ENCODE measurements at places on chromosomes 13 and 19.

GRCh38 chr13:74651121-74651520 lies 516.9 kb upstream of the KLF12 start:
- no peak for DNase-seq

- DNase-seq, result no peak
Observed at GRCh38 chr13:35964863-35965180, 166.4 kb downstream of the DCLK1 start.

GRCh38 chr19:11138601-11139300 lies 16.8 kb downstream of the SPC24 start:
- DNase-seq, result no peak

DNA sequence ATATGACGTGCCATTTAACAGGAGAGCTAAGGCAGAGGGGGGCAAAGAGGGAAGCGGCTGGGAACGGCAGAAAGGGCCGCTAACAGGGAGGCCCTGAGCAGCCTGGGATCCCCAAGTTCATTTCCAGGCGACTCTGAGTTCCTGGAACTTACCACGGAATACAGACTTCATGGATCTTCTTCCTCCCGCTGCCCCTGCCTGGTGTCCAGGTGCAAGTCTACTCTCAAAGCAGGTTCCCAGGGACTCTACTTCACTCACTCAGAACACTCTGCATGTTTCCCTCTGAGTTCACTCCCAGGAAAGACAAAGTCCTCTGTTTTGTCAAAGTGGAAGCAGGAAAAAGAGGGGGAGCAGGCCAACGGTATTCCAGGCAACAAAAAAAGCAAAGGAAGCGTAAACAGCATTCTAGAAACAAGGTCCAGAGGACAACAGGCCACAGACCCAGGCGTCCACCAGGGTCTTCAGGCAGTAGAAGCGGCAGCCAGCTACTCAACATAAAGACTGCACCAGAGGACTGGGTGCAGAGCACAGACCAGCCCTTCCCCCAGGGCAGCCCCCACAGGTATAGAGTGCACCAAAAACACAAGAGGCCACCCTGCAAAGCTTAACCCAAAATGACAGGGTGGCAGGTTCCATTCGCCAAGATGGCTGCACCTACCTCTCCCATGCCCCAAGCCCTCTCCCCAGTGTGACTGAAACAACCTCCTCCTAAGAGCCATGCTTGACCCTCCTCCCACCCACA lies 3.0 kb downstream of the MIER2 start:
- no peak for DNase-seq

- DNase-seq, result no peak
Observed at GRCh38 chr13:41416276-41416675, 41.1 kb upstream of the RGCC start.

- DNase-seq, result no peak
Observed at GRCh38 chr13:108993346-108993745, 363.9 kb downstream of the MYO16 start.

- DNase-seq, result no peak
Observed at GRCh38 chr13:35014606-35015213, 72.6 kb downstream of the NBEA start.

DNA sequence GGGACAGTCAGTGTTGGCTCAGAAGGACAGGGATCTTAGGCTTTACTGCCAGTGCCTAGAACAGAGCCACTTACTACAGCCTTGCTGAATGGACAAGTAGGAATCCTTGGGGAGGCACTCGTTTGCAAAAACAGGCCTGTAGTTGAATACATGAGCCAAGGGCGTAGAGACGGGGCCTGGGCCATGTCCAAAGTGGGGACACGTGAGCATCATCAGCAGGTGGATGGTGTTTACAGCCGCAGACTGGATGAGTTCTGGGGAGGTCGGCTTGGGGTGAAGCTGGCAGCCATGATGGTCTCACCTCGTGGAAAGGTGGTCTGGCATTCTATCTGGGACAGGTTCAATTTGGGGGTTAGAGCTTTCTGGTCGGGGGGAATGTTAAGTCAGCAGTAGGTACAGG lies 17.5 kb downstream of the RYR1 start:
- no peak for DNase-seq

DNA sequence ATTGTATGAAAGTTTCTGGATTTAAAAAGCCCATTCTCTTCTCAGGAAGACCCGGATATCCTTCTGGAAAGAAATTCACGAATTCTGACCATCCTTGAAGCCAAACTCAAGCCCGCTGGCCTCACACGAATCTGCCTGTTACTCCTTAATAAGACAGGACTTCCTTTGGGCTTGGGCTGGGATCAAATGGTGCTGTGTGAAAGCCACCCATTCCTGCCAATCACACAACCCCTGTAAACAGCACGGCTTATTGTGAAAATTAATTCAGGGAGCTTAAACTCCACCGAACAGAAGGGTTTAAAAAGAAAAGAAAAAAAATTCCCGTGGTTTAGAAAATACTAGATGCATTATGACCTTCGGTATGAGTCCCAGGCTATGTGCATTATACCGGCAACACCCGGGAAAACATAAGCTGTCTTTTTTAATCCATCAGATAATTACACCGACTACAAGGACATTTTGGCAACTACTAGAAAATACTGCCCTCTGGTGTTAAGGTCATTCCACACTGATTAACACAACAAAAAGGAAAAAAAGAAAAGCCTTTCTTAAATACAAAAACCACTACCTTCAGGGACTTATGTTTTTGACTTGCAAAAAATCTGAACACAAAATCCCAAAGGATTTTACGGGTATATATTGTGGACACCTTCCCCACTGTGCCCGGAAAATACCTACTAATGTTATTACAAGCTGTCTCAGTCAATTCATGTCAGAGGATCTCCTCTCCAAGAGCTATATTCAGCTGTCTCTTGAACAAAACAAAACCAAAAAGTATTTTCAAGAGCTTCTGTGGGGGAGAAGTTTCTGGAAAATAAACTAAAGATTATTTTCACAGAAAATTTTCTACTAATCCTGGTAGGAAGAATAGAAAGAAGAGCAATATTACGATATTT lies 76.0 kb upstream of the LSM14A start:
- peak; percentile 45 for DNase-seq

DNA sequence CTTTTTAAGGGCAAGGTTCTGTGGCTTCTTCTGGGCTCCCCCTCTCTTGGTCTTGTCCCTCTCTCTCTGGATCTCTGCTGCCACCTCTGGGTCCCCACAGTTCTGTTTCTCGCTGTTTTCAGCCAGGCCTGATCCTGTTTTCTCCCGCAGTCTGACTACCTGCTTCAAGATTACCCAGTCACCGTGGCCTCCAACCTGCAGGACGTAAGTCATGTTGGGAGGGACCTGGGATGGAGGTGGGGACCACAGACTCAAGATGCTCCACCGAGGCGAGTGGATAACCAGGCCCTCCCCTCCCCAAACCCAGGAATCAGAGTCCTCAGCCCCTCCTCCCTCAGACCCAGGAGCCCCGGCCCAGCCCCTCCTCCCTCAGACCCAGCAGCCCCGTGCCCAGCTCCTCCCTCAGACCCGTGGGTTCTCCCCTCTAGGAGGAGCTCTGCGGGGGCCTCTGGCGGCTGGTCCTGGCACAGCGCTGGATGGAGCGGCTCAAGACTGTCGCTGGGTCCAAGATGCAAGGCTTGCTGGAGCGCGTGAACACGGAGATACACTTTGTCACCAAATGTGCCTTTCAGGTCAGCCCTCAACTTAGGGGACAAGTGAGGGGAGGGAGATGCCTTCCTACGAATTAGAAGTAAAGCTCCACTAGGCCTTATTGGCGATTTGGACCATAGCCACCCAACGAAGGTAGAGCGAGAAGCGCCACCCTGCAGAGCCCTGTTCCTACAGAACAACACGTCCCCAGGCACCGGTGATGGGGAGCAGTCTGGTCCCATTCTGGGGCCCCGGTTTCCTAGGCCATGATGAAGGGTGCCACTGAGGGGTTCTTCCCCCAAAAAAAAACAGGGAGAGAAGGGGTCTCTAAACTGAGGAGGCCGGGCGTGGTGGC lies 2.2 kb downstream of the FLT3LG start:
- no peak for DNase-seq

DNA sequence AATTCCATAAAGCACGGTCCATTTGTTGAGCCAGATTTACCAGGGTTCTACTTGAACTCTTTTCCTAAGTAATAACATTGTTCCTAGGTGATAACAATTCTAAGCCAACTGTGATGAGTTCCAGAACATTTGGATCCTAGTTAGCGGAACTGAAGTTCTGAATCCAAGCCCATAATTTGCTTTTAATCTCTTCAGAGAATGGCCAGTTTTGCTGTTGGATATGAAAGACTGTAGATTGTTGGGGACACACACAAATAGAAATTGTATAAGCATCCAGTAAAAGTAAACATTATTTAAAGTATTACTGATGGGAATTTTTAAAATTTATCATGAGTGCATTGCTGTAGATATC lies 27.3 kb upstream of the STARD13 start:
- DNase-seq, result no peak

- DNase-seq, result no peak
Observed at GRCh38 chr13:67216864-67217263, 13.3 kb downstream of the PCDH9 start.

GRCh38 chr13:110240352-110240751 lies 66.6 kb downstream of the COL4A1 start:
- DNase-seq, result no peak

DNA sequence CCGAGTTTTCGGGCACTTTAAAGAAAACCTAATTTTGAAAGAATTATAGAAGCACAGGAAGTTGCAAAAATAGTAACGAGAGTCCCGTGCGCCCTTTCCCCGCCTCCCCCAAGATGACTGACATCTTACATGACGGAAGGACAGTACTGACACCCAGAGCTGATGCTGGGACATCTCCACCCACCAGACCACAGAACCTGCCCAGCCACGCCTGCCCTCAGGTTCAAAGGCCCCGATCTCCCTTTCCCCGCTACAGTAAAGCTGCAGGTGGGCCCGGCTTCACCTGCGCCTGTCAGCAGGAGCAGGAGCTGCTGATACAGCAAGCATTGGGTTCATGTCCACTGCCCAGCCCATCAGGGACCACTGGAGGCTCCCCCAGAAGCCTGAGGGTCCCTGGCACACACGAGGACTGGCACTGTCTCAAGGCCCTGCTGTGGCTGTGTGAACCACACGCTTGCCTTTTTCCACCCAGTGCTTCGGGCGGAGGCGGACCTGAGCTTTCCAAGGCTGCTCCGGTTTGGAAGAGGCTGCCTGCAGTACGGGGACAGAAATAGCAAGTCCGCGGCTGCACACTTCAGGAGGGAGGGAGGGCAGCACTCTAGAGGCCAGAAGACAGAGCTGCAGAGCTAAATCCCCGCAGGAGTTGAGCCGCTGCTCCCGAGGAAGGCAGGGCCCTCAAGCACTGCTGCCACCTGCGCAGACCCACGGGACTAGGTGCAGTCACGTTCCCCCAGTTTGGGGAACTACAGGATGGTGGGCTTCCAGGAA lies 8.7 kb downstream of the MAP2K2 start:
- DNase-seq, result no peak

- DNase-seq, result no peak
Observed at GRCh38 chr19:32662186-32662585, 12.8 kb downstream of the ANKRD27 start.

- DNase-seq, result no peak
Observed at GRCh38 chr19:35031072-35031881, 1.0 kb downstream of the SCN1B start.

GRCh38 chr13:107743100-107743499 lies 472.2 kb downstream of the LIG4 start:
- no peak for DNase-seq

DNA sequence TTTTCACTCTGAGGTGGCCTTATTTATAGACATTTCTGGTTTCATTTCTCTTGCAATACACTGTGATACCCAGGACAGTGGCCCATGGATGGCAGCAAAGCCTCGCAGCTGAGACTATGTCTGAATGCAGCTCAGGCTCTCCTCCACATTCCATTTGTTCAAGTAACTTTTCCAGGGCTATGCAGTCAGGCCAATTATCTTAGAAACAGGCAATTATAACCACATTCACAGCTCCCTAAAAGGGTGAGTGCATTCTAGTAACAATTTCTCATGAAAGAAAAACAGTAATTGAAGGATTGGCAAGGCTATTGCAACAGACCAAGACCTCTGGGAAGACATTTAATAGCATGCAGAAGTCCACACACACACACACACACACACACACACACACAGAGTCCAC lies 264.0 kb downstream of the TBC1D4 start:
- DNase-seq, result no peak

GRCh38 chr19:10553087-10553667 lies 9.5 kb downstream of the ATG4D start:
- DNase-seq, result no peak

DNA sequence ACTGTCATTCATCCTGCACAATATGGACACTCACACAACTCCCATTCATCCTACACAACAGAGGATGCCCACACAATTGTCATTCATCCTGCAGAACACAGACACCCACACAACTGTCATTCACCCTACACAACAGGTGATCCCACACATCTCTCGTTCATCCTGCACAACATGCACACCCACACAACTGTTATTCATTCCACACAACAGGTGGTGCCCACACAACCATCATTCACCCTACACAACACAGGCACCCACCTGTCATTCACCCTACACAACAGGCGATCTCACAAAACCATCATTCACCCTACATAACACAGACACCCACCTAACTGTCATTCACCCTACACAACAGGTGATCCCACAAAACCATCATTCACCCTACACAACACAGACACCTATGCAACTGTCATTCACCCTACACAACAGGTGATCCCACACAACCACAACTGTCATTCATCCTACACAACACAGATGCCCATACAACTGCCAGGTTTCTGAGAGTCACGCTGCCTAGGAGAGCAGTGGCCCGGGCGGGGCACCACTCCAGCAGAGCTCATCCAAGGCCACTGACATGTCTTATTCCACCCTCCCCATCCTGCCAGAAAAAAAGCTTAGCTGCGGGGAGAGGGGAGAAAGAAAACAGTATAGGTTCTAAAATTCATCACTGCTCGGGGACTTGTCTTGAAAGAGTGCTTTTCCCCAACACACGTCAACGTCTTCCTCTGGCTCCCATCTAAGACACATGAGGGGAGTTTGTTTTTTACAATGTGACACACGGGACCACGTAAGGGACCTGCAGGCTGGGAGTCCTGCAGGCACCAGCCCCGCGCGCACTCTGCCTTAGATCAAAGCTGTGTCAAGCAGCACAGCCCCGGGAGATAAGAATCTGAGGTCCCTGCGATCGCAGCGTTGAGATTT lies 44.0 kb downstream of the KLF2 start:
- DNase-seq, result no peak

GRCh38 chr13:113973218-113974164 lies at the start of gene C13orf46:
Gene C13orf46, minus strand, starts transcription at chr13:113974076. Its CDS starts 79 bp downstream, at chr13:113973997.
- DNase-seq, result no peak

GRCh38 chr13:25406377-25406776 lies 34.6 kb downstream of the ATP8A2 start:
- DNase-seq, result no peak

DNA sequence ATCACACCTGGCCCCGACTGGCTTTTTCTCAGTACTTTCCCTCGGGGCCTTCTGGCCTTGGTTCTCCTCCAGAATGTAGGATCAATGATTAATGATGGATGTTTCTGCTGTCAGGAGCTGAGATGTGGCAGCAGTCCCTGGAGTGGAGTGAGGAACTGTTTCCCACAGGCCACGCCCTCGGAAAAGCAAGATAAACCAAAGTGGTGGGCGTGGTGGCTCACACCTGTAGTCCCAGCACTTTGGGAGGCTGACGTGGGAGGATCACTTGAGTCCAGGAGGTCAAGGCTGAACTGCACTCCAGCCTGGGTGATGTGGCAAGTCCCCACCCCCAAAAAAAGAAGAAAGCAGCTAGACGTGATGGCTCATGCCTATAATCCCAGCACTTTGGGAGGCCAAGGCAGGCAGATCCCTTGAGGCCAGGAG lies 7.1 kb upstream of the SHFL start:
- no peak for DNase-seq

GRCh38 chr13:79803989-79804388 lies 323.0 kb downstream of the NDFIP2 start:
- DNase-seq, result no peak

Measured in right renal cortex interstitium (tissue), 3 donors.